ENCODE measurements at places on chromosomes 7 and 10.

GRCh38 chr7:12056381-12056780 is 154.7 kb upstream of the TMEM106B start:
- H3K4me3 ChIP-seq: no peak overlapping the region
- H3K27me3 ChIP-seq: no peaks in the 10 kb centered on the region
- DNase-seq: peak; percentile 23
- no peaks in the 10 kb centered on the region for H3K4me1 ChIP-seq
- no peak overlapping the region for H3K27ac ChIP-seq

- H3K27ac ChIP-seq: no peak overlapping the region
- H3K36me3 ChIP-seq: no peaks in the 10 kb centered on the region
- H3K27me3 ChIP-seq: no peaks in the 10 kb centered on the region
- no peak overlapping the region for H3K4me3 ChIP-seq
- DNase-seq: no peak
Measured at GRCh38 chr7:38736138-38736537, 105.0 kb upstream of the AMPH start.

GRCh38 chr10:99520040-99520846 is 12.5 kb upstream of the NKX2-3 start:
- H3K36me3 ChIP-seq: no peaks in the 10 kb centered on the region
- H3K27ac ChIP-seq: no peak overlapping the region
- DNase-seq: no peak
- H3K27me3 ChIP-seq: peaks cover 57% of the 10 kb centered on the region

GRCh38 chr10:130481076-130481930 is 345.1 kb downstream of the GLRX3 start:
- no peak for DNase-seq
- no peaks in the 10 kb centered on the region for H3K36me3 ChIP-seq
- no peak overlapping the region for H3K4me3 ChIP-seq
- no peak overlapping the region for H3K27ac ChIP-seq
- H3K27me3 ChIP-seq: no peaks in the 10 kb centered on the region
- H3K4me1 ChIP-seq: no peaks in the 10 kb centered on the region

DNA sequence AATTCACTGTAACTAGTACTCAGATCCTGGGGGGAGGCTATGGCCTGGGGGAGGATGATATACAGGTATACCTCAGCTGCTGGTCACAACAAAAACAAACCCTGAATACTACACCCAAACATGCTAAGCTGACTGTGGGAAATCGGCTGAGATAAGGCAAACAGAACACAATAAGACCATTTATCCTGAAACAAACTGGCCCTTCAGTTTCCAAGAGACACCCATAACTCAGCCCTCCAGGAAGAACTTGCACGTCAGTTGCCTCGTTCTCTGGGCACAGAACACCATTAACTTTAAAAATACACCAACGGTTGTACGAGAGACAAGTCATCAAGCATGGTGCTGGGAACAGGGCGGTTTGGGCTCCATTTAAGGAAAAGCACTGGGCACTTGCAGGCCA is 24.1 kb upstream of the KCNMA1 start:
- H3K36me3 ChIP-seq: no peaks in the 10 kb centered on the region
- H3K27me3 ChIP-seq: peaks cover 7% of the 10 kb centered on the region
- no peak overlapping the region for H3K4me3 ChIP-seq
- no peak overlapping the region for H3K27ac ChIP-seq
- H3K4me1 ChIP-seq: no peaks in the 10 kb centered on the region
- DNase-seq: no peak

- no peaks in the 10 kb centered on the region for H3K36me3 ChIP-seq
- no peaks in the 10 kb centered on the region for H3K4me1 ChIP-seq
- no peak overlapping the region for H3K27ac ChIP-seq
- H3K27me3 ChIP-seq: no peaks in the 10 kb centered on the region
Measured at GRCh38 chr7:49812534-49812933, 39.1 kb downstream of the VWC2 start.

GRCh38 chr10:121131014-121131413 is 279.9 kb downstream of the WDR11 start:
- no peaks in the 10 kb centered on the region for H3K36me3 ChIP-seq
- no peak overlapping the region for H3K27ac ChIP-seq
- no peaks in the 10 kb centered on the region for H3K27me3 ChIP-seq
- DNase-seq: no peak

DNA sequence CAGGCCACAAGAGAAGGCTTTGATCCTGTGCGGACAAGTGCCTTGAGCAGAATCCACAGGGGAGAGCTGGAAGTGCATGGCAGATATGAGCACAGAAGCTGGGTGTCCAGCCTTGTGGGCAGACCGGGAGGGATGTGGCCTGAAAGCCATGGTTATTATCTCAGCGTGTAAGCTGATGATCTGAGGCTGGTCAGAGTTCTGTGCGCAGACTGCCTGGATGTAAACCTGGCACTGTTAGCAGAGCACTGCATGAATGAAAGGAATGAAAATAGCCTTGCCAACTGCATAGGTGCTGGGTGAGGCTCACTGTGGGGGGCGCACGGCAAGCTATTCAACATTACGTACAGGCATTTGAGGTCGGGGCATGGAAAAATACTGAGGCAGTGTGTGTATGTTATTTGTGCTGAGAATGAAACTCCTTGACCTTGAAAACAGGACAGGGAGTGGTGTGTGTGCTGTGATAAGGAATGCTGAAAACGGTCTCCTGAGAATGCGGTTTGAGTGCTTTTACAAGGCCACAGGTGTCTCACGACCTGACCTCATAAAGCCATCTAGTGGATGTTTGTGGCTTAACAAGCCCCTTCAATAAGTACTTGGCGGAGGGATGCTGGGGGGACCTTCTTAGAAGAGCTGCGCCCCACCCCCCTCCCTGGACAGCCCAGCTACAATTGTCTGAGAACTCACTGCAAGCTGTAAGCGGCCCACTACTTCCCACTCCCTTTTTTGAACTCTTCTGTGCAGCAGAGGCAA is 18.7 kb downstream of the AKR1C1 start:
- H3K4me1 ChIP-seq: no peaks in the 10 kb centered on the region
- no peak overlapping the region for H3K27ac ChIP-seq
- peak; percentile 51 for DNase-seq
- H3K27me3 ChIP-seq: no peaks in the 10 kb centered on the region
- H3K36me3 ChIP-seq: no peaks in the 10 kb centered on the region

DNA sequence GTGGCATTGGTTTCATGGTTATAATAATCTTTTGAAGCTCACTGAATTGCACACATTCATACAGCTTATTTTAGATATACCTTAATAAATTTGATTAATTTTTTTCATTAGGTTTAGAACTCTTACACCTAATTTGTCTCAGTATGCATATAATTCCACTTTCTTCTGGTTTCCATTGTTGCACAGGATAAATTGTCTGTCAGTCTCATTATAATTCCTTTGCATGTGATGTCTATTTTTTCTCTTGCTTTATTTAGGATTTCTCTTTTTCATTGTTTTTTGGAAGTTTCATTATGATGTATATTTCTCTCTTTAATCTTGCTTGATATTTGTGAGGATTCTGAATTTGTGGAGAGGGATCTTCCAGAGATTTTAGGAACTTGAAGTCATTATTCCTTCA is 84.7 kb downstream of the ARL5B start:
- DNase-seq: no peak
- no peaks in the 10 kb centered on the region for H3K4me1 ChIP-seq
- H3K27me3 ChIP-seq: no peaks in the 10 kb centered on the region
- H3K4me3 ChIP-seq: no peak overlapping the region
- H3K27ac ChIP-seq: no peak overlapping the region

DNA sequence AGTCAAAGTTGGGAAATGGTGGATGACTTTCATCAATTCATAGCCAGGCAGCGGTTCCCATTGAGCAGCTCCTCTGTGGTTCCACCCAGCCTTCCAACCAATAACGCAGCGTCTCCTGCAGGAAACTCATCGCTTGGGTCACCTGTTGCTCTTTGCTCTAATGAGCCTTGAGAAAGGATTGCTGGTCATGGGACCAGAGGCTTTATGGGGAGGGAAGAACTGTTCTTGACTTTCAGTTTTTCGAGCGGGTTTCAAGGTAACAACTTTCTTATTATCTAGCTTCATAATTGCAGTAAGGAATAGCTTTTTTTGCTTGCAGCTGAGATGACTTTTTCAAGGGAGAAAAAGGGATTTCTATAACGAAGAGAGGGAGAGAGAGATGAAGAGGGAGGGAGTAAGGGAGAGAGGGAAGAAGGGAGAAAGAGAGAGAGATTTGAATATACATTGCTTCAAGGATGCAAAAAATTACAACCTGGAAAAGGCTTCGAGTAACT is 405 bp upstream of the ENTPD1 start:
- no peaks in the 10 kb centered on the region for H3K27me3 ChIP-seq
- no peak overlapping the region for H3K4me3 ChIP-seq

DNA sequence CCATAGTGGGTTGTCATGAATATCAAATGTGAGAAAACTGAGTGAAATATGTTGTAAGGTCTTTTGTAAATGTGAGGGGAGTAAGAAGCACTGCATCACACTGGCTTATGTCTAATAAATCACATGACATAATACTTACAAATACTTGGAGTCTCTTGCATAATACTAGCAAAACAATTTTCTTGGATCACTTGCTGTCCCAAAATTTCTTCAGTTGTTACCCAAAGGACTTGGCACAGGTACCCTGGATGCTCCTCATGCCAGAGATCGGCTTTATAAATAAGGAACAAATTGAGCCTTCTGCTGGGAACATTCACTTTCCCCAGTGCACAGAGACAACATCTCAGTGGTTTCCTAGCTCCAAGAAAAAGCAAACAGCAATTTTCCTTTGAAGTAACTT is 5.0 kb upstream of the LRIT2 start:
- no peaks in the 10 kb centered on the region for H3K36me3 ChIP-seq
- H3K27ac ChIP-seq: no peak overlapping the region
- no peaks in the 10 kb centered on the region for H3K4me1 ChIP-seq
- H3K27me3 ChIP-seq: no peaks in the 10 kb centered on the region
